ENCODE measurements at places on chromosomes 13 and 19.

GRCh38 chr13:105936816-105937215 is 598.6 kb downstream of the EFNB2 start:
- no peak for DNase-seq

DNA sequence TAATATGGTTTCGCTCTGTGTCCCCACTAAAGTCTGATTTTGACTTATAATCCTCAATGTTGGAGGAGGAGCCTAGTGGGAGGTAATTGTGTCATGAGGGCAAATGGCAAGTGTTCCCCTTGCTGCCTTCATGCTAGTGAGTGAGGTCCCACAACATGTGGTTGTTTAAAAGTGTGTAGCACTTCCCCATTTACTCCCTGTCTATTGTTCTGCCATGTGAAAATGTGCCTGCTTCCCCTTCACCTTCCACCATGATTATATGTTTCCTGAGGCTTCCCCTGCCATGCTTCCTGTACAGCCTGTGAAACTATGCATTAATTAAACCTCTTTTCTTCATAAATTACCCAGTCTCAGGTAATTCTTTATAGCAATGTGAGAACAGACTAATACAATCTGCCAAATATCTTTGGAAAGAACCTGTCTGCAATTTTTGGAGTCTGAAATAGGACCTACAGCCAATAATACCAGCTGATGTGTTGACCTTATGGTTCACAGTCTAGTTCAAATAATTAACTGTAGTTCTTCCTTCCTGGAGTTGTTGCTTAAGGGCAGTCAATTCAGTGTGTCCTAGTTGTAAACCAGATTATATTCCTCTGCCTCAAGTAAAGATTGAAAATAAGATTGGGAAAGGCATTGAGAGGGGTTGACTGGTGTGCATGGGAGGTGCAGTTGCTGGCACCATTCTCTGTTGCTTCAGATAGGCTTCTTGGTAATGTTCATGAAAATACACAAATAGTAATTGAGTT is 1442.9 kb downstream of the SLITRK1 start:
- no peak for DNase-seq

DNA sequence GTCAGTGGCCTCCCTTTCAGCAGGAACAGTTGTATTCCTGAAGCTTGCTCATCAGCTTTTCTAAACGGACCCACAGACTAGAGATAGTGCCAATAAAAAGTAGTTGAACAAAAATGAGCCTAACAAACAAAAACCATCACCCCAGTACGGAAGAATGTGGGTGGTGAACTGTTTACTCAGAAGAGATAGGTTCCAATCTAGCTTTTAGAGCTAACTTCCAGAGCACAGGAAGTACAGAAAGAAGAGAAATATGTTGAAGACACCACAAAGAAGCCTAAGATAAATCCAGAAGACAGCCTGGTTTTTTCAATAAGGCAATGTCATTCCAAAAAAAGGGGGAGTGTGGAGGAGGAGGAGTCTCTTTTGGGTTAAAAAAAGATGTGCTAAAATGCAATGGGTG is 2.8 kb upstream of the LMO7 start:
- DNase-seq, result no peak

DNA sequence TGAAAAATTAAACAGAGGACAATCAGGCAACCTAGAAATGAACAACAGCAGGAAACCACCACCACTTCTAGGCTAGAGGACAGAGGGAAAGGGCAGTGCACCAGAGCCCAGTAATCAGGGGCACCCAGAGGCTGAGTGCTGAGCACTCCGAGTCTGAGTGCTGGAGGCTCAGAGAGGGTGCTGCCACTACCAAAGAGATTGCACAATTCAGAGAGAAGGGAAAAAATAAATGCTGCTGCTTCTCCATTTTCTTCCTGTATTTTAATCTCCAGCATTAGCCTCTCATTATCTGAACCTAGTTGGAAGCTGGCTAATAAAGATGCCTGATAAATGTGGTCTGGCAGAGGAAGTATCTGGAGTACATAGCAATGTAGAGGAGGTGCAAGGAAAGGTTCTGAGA is 11.8 kb upstream of the ZNF175 start:
- DNase-seq, result no peak

GRCh38 chr13:83733293-83733692 is 149.0 kb downstream of the SLITRK1 start:
- DNase-seq, result no peak

- no peak for DNase-seq
Observed at GRCh38 chr13:73304442-73304841, 245.6 kb downstream of the KLF5 start.

DNA sequence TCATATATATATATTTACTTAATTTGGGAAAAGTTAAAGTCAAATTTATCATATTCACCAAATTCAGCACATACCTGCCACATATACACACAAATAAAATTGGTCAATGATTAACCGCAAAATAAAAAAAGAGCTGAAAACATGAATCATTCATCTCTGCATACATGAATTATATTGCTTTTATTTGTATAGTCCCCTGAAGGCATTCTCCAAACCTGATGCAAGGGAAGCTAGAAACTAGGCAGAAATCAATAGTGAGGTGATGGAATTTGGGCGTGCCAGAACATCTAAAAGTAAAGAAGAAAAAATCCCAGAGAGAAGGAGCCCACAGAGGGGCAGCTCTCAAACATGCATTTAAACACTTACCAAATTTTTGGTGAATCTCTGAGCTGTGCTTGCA is 60.1 kb downstream of the UFM1 start:
- DNase-seq, result no peak

DNA sequence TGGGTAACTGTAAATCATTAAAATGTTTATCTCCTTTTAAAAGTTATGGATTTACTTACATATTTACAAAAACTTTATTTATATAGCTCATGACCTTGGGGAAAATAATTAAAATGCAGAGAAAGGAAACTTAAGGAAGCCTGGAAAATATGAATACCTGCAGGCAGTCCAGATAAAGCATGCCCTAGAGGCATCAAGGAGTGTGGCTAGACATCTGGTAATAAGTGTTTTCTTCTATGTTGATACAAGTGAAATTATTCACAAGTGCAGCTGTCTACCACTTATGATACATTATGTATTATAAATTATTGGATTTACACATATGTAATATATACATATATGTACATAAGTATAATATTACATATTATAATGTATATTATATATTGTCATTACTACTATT is 207.9 kb downstream of the LMO7 start:
- no peak for DNase-seq

- DNase-seq, result no peak
Observed at GRCh38 chr19:7692417-7693088, 9.4 kb downstream of the FCER2 start.

DNA sequence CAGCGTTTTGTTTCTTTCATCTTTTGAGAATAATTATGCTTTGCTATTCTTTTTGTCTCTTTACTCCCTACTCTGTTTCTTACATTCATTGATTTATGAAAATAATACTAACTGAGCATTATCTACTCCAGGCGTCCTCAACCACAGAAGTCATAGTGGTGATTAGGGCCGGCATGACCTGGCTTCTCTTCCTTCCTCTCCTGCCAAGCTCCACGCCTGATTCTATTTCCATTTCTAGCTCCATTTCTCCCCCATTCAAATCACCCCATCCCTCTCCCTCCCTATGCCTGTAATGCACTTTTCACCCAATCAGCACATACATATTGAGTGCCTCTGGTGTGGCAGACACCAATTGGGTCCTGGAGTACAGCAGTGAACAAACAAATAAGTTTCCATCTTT is 183.2 kb upstream of the GPR12 start:
- no peak for DNase-seq

- DNase-seq, result no peak
Observed at GRCh38 chr19:51271067-51271466, 20.2 kb downstream of the SIGLECL1 start.

DNA sequence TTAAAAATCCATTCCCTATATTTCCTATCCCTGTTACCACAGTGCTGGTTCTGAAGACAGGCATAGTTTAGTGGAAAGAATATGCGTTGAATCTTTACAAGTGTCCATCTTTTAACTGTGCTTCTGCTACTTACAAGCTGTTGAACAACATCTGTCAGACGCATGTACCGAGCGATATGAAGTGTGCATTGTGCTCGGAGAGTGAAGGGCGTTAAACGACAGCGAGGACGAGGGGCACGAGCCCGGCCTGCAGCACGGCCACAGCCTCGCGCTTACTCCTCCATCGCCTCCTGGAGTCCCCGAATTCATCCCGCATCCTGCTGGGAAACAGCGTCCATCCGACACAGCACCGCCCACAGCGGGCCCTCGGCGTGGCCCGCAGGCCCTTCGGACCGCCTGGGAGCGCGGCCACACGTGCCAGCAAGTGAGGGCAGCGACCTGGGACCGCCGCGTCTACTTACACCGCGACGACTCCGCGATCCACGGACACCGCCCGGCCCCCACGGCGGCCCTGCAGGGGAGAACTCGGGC is 514 bp downstream of the PCID2 start:
- no peak for DNase-seq

DNA sequence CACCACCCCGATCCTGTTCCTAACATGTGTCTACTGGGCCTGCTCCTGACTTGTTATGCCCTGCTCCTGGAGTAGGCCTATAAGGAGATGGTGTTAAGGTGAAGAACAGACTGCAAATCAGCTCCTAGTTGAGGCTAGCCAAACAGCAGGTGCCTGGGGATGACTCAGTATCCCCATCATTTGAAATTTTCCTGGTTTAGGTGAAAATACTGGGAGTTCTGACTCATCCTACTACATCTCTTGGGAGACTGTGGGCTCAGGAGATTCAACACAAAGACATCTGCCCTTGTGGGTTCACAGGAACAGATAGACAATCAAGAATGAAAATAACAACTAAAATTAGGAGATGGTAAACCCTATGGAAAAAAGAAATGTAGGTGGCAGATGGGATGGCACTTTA is 41.2 kb downstream of the BRD4 start:
- no peak for DNase-seq

DNA sequence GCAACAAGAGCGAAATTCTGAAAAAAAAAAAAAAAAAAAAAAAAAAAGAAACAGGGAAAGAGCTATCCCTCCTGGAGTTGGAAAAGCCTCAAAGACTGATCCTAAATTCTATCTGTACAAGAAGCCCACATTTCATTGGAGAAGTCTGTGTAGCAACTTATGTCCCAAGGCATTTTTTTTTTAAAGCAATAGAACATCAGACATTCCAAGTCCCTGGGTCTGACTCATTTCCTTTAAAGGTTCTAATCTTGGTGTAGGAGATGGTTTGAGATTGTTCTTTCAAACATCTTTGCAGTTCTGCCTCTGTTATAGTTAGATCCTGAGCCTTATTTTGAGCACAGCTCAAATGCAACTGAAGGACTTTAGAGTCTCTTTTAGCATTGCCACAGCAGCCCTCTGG is 706.5 kb upstream of the MIR17HG start:
- no peak for DNase-seq

Measured in activated CD8-positive, alpha-beta memory T cell treated with anti-CD3 and anti-CD28 coated beads, Interleukin-2, amount 50 U/mL, for 4 hours (primary cell).